ENCODE measurements at places on chromosomes 2 and 18. TPM values are rescaled to one million over a fixed set of nuclear protein-coding genes. Genes with fewer than 3 reads are reported as not detected.

DNA sequence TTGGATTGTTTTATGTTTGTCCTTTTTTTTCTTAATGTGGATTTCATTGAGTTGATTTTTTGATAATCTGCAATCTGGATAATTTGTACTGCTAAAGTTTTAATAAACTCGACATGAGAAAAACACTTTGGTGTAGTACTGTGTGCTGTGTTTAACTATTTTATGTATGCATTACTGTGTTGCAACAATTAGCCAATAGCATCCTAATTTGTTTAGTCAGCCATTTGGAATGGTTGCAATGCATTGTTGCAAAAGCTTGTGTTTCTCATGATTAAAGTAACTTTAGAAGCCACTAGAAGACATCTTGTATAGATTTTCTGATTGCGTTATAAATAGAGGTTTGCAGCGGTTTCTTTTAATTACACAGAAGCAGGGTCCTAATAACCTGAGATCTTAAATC is 53.5 kb downstream of the PPIG start:
- no peak for DNase-seq

GPR35 gene
- 1.9 TPM for polyA plus RNA-seq

SLC5A7 gene
- 0.54 TPM for polyA plus RNA-seq

GRCh38 chr2:26615336-26615859 is 25.8 kb downstream of the CIB4 start:
- no peak for DNase-seq

ZNF385B gene
- 18.5 TPM for polyA plus RNA-seq

FBXO11 gene
- polyA plus RNA-seq: 81.6 TPM

NT5C1B gene
- polyA plus RNA-seq: 1.0 TPM

DNA sequence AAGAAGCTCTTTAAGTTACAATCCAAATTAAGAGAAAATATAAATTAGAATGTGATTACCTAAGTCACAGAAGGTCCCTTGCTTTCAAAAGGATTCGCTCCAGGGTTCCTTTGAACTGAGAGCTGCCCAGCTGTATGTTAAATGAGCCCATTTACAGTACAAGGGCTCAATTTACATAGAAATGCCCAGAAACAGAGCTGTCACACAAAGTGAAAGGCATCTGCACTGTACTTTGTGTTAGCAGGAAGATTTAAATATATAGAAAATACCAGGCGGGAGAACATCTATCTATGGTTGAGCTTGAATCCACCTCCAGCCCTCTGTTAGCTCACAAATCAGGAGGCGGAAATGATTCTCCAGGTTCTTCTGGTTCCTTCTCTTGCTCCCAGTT is 272.9 kb downstream of the PAX3 start:
- DNase-seq: no peak

GRCh38 chr2:168175469-168175868 is 71.9 kb downstream of the STK39 start:
- DNase-seq: no peak

DNA sequence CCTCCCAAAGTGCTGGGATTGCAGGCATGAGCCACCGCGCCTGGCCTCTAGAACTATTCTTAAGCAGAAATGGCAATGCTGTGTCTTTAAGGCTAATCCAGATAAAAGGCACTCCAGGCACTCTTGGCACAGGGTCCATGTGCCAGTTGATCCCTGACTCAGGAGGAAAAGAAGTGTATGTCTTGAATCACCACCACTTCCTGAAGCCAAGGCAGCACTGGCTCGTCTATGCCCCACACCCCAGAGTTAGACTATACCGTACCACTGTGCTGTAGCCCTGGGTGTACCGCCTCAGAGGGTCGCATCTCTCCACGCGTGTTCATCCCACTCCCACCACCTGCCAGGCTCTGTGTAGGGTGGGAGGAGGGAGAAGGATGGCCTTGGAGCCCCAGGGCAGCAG is 9.0 kb downstream of the TNFRSF11A start:
- no peak for DNase-seq

GRCh38 chr2:96870626-96871255 is 861 bp upstream of the SEMA4C start:
- no peak for DNase-seq

POTEJ gene
- 0.04 TPM for polyA plus RNA-seq

DNA sequence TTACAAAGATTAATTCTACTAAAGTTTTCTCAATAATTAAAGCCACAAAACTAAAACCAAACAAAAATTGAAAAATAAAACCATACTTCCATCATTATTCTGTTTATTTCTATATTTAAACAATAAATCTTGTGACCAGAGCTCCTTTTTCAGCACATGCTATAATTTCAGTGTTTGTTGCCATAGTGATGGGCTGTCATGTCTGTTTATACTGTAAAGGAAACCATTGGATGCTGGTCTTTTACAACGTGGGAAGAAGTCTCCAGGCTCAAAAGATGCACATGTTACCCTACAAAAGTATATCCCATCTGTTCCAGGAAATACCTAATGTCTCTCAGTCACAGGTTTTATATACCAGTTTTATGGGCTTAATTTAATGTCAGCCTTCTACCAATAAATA is 100.1 kb upstream of the MC2R start:
- DNase-seq: no peak

FEV gene
- not detected for polyA plus RNA-seq
